ENCODE measurements at places on chromosomes 16 and 17.

- no peak for DNase-seq
Observed at GRCh38 chr17:46726206-46726605, 92.3 kb downstream of the WNT3 start.

DNA sequence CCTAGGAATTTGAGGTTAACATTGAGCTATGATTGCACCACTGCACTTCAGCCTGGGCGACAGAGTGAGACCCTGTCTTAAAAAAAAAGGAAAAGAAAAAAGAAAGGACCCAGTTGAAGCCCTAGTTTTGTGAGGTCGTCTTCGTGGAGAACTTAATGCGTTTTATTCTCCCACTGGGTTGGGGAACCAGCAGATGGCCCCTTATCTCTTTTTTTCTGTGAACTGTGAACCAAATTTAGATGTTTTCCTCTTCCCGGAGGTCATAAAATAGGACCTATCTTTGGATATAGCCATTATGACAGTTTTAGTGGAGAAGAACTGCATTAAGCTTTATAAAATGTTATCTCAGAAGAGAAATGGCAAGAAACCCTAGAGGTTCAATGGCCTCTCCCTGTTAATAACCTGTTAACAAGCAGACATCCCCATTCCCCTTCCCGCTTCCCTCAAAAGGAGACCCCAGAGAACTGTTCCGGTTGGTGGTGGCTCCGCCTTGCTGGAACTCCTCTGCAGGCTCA is 23.5 kb downstream of the KIAA0513 start:
- DNase-seq: no peak

GRCh38 chr17:1750628-1751027 is 8.0 kb downstream of the SERPINF2 start:
- DNase-seq: no peak

- no peak for DNase-seq
Observed at GRCh38 chr16:15509593-15510535, 75.5 kb downstream of the BMERB1 start.

DNA sequence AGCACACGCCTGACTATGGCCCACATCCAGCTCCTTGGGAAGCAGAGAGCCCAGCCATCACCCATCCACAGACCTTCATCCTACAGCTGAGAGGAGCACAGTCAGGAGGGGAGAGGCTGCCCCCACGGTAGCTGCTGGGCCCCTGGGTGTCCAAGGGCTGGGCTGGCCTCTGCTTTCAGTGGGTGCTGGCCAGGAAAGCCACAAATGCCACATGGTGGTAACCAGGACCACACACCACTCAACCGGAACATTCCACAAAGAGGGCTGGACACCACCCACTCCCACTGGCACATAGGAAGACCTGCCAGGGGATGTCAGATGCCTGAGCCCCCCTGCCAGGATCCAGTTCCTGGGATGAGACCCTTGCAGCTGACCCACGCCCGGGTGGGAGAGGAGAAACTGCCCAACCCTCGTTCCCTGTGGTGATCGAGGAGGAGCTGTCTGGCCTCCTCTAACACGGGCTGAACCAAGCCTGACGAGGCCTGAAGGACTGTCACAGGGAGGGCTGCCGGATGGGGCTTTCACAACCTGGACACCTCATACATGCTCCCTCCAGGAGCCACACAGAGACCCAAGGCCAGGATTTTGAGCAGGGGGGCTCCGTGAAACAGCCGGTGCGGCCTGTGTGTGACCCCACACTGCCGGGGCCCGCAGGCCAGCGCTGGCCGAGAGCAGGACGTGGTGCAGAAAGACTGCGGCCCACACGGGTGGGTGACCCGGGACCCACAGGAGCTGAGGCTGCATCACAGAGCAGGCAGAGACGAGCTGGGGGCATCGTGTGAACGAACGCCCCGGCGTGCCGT is 30.7 kb downstream of the PIEZO1 start:
- DNase-seq: no peak

GRCh38 chr16:47236716-47237115 is 93.0 kb upstream of the NETO2 start:
- DNase-seq: no peak

- no peak for DNase-seq
Observed at GRCh38 chr16:17177959-17178905, 292.5 kb downstream of the XYLT1 start.

GRCh38 chr16:27344721-27345120 is 30.9 kb downstream of the IL4R start:
- no peak for DNase-seq

GRCh38 chr16:65070831-65071432 is 50.9 kb downstream of the CDH11 start:
- DNase-seq: no peak
